Activated T-helper 1 cell treated with Interleukin-2 at 50 U/mL for 16 hours (primary cell): ENCODE measurements at places on chromosomes 6 and 20.

- DNase-seq: no peak
Measured at GRCh38 chr6:110448846-110449540, 27.4 kb downstream of the SLC22A16 start.

DNA sequence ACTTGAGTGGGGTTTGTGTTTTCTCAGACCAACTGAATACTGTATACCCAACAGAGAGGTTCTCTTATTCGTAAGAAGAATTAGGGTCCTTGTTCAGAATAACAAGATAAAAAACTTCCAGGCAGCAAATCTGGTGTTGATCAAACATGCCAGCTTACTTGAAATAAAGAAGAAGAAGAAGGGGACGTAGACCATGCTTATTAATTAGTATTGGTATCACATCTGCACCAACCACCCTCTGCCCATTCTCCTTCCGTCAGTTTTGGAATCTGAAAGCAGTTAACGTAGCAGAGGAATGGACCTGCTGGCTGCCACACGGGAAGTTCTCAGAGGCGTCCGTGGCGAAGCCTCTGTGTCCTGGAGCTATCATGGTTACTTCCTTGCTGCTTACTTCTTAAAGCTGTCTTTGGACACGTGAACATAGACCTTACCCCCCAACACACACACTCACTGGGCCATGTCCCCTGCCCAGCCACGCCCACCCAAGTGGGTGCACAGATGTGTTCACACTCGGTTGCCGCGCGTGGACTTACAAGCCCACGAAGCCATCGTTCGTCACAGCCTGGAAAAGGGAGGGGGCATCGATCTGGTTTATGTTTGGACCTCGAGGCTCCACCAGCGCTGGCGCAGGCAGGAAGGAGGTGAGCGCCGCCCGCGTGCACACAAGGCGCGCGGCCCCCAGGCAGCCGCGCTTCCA is 4.1 kb upstream of the DLL1 start:
- DNase-seq: no peak

DNA sequence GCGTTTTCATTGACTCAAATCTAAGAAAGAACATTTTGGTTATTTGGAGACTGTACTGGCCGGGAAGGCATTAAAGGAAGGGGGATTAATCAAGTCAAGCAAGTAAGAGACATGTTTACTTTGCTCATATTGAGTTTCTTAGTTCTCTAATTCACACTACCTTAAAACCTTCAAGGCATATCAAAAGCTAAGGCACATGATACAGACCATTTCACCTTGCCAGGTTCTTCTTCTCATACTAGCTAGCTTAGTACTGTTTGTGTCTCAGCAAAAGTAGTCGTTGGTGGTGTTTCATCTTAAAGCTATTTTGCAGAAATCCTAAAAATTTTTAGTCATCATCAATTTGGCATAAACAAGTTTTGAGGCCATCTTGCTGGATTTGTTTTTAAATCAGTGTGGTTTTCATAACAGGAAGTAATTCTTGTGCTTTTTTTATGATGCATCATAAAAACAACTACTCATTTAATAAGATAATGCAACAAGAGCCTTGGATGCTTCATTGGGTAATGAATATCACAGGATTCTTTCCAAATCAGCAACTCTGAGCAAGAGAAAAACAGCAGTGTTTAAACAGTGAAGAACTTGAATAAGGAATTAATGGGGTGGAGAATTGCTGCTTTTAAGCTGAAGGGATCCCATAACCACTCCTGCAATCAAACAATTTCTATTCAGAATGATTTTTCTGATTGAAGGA is 425.3 kb downstream of the EPM2A start:
- DNase-seq: no peak

DNA sequence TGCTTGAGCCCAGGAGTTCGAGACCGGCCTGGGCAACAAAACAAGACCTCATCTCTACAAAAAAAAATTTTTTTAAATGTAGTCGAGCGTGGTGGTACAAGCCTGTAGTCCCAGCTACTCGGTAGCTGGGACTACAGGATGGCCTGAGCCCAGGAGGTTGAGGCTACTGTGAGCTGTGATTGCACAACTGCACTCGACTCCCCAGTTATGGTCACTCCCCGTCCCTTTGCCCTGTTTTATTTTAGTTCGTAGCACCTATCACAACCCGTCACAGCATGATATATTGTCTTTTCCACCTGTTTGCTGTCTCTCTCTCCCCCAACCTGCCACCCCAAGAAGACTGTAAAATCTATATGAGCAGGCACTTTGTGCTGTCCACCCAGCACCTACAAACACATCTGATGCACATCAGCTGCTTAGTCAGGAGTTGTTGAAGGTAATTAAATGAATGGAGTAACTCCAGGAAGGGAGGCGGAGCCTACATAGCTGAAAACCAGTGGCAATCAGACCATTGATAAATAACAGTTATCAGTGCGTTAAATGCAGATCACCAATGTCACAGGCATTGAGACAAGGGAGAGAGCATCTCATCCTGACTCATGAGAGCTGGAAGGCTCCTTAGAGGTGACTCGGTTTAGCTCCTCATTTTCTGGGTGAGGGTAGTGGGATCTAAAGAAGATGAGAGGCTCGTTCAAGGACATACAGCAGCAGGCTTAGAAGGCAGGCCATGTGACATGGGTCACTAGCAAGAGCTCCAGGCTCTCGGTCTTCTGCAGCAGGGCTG is 14.4 kb upstream of the XRN2 start:
- DNase-seq: no peak

GRCh38 chr6:148069256-148069655 is 273.4 kb upstream of the SASH1 start:
- no peak for DNase-seq

- no peak for DNase-seq
Measured at GRCh38 chr6:157058574-157058973, 264.7 kb downstream of the TMEM242 start.

- no peak for DNase-seq
Measured at GRCh38 chr20:2557873-2558580, 21.7 kb downstream of the TMC2 start.

- no peak for DNase-seq
Measured at GRCh38 chr20:42610070-42610469, 579.6 kb downstream of the PTPRT start.

DNA sequence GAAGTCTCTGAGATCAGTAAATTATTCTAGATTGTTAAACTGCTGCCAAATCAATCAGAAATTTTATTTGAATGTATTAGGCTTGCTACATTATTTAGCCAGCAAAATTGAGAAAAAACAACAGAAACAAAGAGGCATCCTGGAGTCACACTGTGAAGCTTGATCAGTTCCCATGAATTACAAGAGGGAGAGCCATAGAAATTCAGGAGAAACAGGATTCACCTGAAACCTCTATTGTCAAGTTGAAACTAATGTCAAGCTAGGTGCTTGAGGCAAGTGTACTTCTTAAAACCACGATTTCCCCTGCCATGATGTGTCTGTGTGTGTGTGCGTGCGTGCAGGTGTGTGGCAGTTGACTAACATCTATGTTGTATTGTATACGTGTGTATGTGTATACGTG is 439.1 kb upstream of the NOX3 start:
- DNase-seq: no peak

DNA sequence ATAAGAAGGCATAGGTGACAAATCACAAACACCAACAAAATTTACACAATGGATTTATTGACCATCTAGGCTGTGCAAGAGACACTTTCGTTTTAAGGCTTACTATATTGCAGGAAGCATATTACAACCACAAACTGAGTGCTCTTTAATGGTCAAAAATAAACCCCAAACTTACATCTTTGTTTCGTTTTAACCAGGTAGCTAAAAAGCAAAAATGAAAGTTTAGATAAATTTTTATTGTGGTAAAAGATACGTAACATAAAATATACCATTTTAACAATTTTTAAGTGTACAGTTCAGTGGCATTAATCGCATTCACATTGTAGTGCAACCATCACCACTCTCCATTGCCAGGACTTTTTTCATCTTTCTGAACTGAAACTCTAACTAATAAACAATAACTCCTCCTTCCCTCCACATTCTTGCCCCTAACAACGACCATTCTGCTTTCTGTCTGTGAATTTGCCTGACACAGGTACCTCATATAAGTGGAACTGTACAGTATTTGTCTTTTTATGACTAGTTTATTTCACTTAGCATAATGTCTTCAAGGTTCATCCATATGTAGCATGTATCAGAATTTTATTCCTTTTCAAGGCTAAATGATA is 32.3 kb upstream of the DUSP22 start:
- DNase-seq: no peak

GRCh38 chr6:89281779-89282246 is 33.3 kb downstream of the GABRR2 start:
- DNase-seq: no peak

DNA sequence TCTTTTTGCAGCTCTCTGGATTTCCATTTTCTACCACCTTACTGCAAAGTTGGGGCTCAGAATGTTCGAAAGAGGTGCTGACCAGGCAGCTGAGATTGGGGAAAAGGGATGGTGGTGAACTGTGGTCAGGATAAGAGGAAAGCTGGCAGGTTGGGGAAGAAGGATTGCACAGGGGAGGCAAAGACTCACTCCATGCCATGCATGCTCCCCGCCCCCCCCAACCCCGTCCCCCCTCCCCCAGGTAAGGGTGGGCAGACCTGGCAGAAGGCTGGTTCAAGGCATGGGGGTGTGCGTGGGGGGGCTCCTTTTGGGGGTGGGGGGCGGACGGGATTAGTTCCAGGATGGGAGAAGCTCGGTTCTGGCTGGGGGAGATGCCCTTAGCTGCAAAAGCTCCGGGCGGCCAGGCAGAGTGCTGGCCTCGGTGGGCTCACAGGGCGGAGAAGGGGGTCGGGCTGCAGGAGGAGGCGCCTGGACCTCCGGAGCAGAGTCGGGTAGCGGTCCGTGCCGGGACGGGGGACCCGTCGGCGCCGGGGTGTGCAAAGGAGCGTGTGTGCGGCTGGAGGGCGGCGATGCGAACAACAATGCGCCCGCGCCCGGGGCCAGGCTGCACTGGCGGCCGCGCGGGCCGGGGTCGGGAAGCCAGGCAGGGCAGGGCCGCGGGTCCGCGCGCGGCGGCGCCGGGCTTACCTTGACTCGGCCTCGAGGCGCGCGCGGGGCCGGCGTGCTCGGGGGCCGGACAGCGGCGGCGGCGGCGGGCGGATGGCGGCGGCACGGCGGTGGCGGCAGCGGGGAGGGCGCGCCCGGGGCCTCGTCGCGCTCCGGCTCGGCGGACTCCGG is 880 bp downstream of the ADNP start:
- peak; percentile 9 for DNase-seq

DNA sequence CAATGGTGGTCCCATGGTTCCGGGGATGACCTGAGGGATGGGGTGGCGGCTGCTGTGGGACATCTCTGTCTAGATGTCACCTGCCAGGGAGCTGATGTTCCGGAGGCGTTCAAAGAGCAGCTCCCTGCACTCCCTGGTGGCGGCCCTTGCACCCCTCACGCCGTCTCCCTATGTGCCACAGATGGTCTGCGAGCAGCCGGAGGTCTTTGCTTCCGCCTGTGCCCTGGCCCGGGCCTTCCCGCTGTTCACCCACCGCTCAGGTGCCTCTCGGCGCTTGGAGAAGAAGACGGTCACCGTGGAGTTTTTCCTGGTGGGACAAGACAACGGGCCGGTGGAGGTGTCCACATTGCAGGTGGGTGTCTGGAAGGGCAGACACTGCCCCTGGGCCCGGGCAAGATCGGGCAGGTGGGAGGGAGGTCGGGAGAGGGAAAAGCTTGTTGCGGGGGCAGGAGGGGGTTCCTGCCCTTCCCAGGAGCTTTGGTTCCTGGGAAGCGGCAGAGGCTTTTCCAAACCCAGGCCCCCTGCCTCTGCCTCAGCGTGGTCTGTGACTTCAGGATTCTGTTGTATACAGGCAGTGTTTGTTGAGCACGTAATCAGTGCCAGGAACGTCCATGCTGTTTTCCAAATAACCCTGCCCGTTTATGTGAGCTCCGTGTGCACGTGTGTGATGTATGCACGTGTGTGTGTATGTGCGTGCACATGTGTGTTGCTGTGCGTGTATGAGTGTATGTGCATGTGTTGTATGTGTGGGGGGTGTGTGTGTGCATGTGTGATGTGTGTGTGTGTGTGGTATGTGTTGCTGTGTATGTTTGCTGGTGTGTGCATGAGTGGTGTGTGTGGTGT is 1.9 kb downstream of the NPEPL1 start:
- DNase-seq: no peak

- DNase-seq: no peak
Measured at GRCh38 chr6:149425754-149426153, 25.7 kb downstream of the SUMO4 start.

GRCh38 chr20:33650111-33650752 is 11.9 kb upstream of the C20orf144 start:
- no peak for DNase-seq

GRCh38 chr20:14434384-14435136 is 97.1 kb upstream of the FLRT3 start:
- no peak for DNase-seq

DNA sequence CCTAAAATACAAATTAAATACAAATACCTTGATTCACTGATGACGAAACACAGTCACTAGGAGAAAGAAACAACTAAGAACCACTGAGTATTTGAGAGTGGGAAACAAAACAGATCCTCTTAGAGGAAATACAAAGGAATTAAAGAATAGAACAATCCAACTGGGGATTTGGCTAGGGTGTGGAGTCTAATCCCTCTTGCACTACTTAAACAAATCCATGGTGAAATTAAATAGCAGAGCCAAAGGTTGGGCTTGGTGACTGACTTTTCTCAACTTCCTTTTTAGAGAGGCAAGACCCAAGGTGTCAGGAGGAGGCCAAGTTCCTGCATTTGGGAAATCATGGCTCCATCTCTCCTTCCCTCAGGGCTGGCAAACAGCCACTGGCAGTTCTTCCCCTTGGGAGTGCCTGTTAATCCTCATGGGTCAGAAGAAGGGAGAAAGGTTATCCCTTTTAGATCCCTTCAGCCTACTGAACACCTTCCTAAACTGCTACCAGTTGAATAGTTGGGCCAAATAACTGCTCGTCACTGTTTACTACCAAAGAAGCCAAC is 101.2 kb upstream of the TRAF3IP2 start:
- no peak for DNase-seq

GRCh38 chr6:113209315-113209714 is 647.8 kb upstream of the MARCKS start:
- no peak for DNase-seq

DNA sequence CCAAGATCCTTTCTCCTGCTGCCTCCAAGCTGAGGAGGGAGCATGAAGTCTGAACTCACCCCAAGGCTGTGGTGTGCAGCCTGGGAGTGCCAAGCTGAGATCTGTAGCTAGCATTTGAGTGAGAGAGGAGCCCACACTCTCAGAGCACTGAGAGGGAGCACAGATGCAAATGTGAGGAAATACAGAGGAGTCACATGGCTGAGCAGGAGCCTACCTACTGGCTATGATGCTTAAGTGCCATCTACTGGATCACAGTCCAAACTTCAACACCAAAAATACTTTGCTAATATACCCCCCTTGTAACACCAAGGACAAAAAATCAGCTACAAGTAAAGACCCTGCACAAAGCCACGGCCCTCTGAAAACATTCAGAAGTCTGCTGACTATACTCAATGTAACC is 94.4 kb upstream of the IMPG1 start:
- no peak for DNase-seq

GRCh38 chr6:43964659-43965570 is 162.3 kb downstream of the MRPL14 start:
- no peak for DNase-seq

GRCh38 chr6:25280344-25281074 is 1.3 kb downstream of the CARMIL1 start:
- no peak for DNase-seq
